NCI-H1092 treated with DMSO at 0.1 percent for 48 hours (cell line): ENCODE measurements at places on chromosomes 11 and 22.
A peak's percentile ranks its signal among the peaks of the same experiment; 100 is the strongest.

GRCh38 chr22:24994070-24994763 is 41.7 kb downstream of the KIAA1671 start:
- DNase-seq, result no peak

GRCh38 chr11:44538375-44539054 is 26.9 kb upstream of the CD82 start:
- peak; percentile 73 for DNase-seq

- DNase-seq, result no peak
These were observed 109.3 kb downstream of the GALNT18 start for GRCh38 chr11:11512502-11512901.

GRCh38 chr11:72038491-72038890 is 39.8 kb downstream of the IL18BP start:
- peak; percentile 36 for DNase-seq

DNA sequence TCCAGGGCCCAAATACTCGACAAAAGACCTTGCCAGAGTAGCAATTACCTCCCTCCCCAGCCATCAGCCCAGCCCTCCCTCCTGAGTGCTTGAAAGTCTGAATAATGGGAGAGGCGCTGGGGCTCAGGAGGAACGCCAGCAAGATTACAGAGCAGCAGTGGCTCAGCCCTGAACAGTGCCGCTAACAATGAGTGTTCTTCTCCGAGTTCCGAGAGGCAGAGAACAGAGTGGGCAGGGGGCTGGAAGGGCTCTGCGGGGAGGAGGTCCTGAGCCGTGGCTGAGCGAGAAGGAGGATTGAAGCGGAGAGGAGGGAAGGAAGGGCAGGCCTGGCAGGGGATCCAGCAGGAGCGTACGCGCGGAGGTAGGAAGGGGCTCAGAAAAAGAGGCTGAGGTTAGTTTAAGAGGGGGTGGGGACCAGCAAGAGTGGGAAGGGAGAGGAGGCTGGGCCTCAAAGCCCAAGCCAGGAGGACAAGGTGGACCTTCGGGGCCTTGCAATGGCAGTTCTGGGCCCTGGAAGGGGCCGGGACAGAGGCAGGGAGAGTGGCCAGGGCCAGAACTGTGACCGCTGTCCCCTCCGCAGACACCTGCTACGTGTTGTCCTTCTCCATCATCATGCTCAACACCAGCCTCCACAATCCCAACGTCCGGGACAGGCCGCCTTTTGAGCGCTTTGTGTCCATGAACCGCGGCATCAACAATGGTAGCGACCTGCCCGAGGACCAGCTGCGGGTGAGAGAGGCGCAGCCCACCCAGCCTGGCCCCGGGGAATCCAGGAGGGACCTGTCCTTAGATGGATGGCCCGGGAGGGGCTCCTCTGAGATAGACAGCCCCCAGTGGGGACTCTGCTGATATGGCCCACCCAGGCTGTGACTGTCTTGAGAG is 20.6 kb downstream of the CYTH4 start:
- DNase-seq, result no peak

GRCh38 chr11:78594814-78595213 is 20.1 kb upstream of the NARS2 start:
- DNase-seq, result no peak

- DNase-seq, result no peak
These were observed 412.6 kb downstream of the TENM4 start for GRCh38 chr11:79028225-79028624.

GRCh38 chr11:101726988-101727387 is 143.2 kb upstream of the TRPC6 start:
- DNase-seq, result no peak

GRCh38 chr11:91164452-91164822 is 941.6 kb upstream of the CHORDC1 start:
- DNase-seq, result no peak

DNA sequence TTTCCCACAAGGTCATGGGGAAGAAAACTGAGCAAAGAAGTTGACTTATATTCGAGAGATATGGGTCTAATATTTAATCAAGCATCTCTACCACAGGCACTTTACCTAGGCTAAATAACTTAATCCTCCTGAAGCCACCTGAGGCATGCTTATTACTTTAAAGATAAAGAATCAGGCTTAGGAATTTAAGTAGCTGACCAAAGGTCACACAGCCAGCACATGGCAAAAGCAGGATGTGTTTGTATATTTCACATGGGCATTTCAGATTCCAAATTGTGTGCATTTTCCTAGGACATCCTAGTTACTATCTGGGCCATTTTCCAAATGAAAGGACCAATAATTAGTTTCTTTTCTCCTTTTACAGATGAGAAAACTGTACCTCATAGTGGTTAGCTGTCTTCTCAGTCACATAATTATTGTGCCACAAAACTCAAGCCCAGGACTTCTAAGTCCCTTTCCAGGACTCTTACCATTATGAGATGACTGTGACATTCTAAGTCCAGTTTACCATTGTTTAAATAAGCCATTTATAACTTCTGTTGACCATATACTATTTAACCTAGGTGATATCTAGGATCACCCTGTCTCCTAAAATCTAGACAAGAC is 112.1 kb upstream of the ZC3H12C start:
- DNase-seq, result no peak

DNA sequence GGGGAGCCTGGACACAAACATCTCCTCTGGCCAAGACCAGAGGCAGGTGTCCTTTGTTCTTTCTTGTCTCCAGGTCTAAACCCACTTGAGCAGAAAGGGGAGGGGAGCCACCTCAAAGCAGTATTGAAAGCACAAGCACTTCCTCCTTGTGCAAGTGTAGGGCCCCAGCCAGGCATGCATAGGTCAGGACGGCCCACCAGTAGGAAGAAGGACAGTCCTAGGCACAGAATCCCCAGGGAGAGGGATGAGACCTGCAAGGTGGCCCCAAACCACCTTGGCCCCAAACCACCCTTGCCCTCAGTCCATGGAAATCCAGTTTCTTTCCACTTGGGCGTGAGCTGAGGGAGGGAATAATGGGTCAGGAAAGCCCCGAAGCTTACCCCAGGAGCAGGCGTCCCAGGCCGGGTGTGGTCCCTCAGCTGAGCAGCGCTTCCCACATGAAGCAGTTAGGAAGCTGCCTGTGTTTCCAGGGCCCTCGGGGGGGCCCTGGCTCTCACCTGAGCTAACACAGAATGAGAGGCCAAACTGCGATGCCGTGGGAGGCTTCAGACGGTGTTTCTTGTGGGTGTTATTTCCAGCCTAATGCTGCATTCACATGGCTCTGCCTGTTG is 20.4 kb upstream of the IGSF9B start:
- DNase-seq, result no peak

- DNase-seq, result no peak
These were observed 8.2 kb upstream of the PLA2G3 start for GRCh38 chr22:31148488-31148887.

- DNase-seq, result no peak
These were observed 6.4 kb downstream of the RAC2 start for GRCh38 chr22:37237371-37238268.

DNA sequence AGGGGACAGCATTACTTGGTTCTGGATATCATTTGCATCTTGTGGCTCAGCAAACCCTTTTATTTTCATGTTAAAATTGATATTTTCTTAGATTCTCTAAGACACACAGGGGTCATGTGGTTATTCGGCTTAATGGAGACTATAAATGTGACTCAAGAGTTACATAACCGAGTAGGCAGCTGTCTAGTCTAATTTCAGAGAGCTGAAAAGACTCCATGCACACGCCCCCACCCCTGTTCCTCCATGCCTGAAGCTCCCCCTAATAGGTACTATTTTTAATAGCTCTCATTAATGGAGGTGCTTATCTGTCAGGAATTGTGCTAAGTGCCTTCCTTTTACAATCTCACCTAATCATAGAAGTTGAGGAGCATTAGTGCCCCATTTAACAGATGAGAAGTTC is 189.2 kb upstream of the ARHGAP20 start:
- DNase-seq, result no peak

DNA sequence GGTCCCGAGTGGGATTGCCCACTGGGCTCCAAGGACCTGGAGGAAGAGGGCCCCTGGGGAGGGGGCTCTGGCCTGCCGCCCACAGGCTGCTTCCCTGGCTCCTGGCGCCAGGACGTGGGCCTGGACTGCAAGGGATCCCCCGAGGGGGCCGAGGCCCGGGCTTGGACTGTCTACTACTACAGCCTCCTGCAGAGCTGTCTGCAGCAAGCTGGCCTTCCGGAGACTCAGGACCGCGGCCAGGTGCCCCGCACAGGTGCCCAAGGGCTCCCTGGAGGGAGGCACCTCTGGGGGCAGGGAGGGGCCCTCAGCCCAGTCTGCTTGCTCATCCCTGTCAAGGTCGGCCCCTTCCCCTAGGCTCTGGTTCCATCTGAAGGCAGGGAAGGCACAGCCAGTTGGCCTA is 1.9 kb downstream of the CARNS1 start:
- DNase-seq, result no peak

GRCh38 chr11:130269326-130269943 is 45.3 kb downstream of the ZBTB44 start:
- no peak for DNase-seq

DNA sequence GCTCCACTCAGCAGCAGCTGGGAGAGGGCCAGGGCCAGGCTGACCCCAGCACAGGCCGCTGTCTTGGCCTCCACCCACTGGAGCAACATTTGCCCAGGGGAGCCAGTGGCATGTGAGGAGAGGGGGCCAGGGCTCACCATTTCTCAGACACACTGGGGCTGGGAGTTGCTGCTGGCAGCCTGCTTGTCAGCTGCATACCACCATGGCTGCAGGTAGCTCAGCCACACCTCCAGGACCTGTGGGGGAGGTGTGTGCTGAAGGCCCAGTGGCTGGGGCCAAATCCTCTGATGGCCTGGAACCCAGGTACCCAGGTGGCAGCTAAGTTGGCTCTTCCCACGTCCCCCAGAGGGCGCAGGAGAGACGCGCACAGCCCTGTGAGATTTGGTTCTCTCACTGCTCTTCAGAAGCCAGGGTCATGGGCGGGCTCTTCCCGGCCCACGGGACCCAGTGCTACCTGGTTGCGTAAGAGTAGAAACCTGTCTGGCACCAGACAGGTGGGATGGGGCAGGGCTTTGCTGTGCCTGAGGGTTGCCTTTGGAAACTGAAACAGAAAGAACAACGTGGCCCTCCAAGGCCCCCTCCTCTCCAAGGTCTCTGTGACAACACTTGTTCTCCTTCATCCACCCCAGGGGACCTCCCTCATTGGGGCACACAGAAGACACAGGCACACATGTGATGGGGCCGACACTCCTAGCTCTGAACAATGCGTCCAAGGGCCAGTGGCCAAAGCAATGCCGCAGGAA is 98.8 kb downstream of the MED15 start:
- DNase-seq, result peak; percentile 35

- peak; percentile 68 for DNase-seq
These were observed at the start of gene ADM for GRCh38 chr11:10304495-10305261. ADM (plus strand) TSS chr11:10305073; CDS start chr11:10305701, 628 bp downstream.
